Activated CD4-positive, alpha-beta T cell treated with anti-CD3 and anti-CD28 coated beads, Interleukin-2, amount 50 U/mL, for 24 hours (primary cell): ENCODE measurements at places on chromosomes 16 and 17.

GRCh38 chr16:89020068-89020924, 43.3 kb upstream of the CBFA2T3 start:
- no peak for DNase-seq

DNA sequence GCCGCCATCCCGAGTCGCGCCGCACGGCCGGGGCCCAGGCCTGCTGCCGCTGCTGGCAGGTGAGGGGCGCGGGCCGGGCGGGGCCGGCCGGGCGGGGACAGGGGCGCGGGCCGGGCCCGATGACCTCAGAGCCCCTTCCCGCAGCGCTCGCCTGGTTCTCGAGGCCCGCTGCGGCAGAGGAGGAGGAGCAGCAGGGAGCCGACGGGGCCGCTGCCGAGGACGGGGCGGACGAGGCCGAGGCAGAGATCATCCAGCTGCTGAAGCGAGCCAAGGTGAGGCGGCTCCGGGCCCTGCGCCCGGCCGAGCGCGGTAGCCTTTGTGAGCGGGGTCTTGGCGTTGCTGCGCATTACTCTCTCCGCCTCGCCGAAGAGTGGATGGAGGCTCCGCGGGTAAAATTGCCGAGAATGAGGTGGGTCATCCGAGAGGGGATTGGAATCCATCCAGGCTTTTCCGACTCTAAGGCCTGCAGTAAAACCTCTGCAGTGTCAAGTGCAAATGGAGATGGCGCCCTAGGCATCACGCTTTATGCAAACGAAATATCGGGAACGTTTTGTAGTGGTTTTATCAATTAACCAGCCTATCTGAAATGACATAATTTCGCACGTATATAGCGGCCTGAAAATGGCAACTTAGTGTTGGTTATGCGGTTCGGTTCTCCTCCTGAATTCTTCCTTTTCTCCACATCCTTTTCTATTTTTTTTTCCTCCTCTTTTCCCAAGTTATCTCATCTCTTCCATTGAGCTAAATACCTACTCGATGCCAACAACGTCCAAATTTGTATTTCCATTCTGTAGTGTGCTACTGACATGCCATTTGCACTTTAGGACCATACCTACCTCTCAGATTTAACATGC, 577 bp downstream of the TTC19 start:
- no peak for DNase-seq

DNA sequence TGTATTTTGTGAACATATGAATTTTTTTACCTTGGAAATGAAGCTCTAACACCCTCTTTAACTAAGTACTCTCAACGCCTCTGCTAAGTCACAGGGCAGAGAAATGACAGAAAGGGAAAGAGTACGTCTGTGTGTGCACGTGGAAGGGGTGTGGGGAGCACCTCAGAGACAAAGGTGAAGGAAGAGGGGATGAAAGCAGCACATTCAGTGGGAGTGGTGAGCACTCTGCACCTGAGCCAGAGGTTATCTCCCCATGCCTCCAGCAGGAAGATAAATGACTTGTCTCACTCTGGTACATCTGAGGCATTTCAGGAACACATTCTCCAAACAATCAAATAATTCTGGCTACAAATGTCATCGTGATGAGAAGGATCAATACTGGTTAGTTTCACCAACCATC, 15.0 kb downstream of the GNA13 start:
- no peak for DNase-seq

DNA sequence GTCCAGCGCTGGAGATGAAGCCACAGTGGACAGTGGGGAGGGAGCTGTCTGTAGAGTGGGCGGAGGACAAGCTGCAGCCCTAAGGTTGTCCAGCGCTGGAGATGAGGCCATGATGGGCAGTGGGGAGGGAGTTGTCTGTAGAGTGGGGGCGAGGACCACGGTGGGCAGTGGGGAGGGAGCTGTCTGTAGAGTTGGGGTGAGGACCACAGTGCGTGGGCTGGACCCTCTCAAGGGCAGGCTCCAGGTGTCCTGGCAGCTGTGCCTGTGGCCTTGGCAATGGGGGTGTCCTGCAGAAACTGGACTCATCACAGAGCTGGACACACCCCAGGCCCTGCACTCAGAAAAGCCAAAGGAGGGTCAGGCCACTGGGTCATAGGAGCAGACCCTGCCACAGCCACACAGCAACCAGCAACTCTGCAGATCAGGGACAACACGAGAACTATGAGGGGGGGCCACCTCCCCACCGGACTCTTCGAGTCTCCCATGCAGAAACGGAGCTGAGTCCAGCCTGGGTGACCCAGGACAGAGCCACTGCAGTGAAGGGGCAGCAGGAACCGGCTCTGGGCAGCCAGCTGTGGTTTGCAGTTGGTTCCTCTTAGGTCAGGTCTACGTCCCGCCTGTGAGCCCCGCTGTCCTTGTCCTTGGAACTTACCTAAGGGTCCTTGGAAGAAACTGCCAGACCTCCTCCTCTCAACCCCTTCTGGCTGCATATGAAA, 33.4 kb upstream of the CBFA2T3 start:
- no peak for DNase-seq

DNA sequence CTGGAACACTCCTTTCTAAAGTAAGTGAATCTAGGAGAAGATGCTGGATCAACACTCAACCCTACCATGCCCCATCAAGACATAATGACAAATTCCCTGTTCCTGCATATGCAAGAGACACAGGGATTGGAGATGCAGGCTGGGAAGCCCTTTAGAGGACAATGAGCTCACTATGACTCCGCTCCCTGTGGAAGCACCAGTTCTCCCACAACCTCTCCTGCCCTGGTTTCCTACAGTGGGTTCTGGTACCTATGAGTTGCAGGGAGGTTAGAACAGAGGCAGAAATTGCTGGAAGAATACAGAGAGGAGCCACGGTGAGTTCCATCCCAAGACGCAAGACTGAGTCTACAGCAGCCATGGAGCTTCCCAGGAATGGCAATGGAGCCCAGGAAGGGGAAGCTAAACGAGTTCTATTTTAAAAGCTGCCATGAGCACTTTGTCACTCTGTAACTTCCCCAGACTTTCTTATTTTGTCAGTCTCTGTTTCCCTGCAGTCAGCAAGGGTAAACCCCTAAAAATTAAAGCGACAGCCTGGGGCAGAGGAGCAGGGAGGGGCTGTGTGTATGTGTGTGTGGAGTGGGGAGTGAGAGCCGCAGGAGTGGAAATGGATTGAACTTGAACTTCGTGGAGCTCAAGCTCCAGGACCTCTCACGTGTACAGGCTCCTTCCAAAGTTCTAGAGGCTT, 42.3 kb upstream of the PIK3R6 start:
- DNase-seq: no peak

- no peak for DNase-seq
These were observed 25.2 kb downstream of the CNGB1 start for GRCh38 chr16:57945740-57946138.

DNA sequence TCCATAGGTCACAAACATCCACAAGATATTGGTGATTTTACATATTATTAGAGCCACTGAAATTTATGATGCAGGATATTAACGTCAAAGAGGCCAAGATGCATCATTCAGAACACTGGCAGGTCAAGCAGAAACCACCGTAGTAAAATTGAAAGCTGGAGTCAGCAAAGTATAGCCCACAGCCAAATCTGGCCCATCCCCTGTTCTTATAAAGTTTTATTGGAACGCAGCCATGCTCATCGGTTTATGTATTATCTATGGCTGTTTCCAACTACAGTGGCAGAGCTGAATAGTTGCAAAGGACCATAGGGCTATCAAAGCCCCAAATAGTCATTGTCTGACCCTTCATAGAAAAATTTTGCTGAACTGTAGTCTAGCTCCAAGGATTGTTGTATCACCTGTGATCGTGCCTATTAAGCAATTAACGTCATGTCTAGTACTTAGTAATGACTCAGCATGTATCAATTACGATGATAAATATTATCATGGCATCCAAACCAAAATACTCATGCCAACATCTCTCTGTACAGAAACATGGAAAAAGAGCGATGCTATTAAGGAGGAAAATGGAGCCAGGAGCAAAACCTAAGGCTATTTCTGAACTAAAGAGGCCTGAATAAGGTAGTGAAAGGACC, 165.6 kb downstream of the IRX3 start:
- DNase-seq: no peak

DNA sequence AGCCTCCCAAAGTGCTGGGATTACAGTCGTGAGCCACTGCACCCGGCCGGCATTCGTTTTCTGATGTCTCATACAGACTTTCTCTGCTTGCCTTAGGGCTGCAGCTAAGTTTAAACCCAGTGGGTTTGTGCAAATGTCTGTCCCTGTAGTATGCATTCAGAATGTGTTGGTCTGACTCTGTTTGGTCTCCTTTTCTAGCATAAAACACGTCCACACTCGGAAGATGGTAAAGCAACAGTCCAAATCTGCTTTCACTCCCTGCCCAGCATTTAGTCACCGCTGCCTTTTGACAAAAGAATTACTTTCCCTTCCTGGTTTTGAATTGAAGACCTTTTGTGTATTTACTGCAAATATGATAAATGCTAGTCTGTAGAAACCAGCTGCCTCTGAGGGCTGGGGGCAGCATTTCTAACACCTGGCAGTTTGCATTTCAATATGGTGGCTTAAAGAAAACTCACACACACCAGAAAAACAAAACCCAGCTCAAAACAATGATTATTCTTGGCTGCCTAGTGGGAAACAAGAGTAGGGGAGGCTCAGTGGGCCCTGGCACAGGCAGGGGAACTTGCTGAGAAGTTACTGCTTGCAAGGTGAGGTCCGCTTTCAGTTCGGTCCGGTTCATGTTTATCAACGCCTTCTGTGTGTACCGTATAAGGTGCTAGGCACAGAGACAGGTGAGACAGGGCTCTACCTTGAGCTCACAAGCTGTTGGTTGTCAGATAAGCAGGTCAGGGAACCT, 56.9 kb downstream of the MSI2 start:
- no peak for DNase-seq

DNA sequence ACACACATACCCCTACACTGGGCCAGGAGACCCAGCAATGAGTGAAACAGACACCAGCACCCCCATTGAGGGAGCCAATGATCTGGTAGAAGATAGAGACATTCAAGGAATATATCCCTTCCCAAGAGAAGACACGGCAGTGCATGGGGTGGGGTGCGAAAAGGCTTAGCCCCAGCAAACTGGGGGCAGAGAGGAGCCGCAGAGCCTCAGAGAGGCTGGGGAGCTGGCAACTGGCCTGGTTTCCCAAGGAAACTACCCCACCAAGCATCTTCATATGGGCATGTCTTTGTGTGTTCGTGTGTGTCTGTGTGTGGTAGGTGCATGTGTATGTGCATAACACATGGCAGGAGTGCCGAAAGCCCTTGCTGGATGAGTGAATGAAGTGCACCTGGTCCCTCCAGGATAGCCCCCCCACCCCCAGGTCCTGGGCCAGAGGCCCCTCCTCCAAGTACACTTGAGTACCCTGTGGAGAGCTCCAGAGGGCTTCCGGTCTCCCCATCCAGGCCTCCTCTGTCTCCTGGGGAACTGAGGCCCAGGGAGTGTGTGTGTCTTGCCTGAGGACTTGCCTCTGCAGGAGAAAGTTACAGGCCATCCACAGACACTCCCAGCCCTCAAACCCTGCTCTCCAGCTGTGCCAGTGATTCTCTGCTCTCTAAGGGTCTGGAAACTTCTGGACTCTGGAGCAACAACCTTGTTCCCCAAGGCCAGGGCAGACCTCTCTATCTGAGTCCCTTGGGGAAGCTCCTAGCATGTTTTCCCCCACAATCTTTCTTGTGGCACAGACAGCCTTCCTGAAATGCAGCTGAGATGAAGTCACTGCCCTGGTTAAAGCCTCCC, 15.9 kb downstream of the TBX2 start:
- DNase-seq: no peak

- DNase-seq: no peak
These were observed 158.6 kb downstream of the C16orf78 start for GRCh38 chr16:49531931-49532840.

DNA sequence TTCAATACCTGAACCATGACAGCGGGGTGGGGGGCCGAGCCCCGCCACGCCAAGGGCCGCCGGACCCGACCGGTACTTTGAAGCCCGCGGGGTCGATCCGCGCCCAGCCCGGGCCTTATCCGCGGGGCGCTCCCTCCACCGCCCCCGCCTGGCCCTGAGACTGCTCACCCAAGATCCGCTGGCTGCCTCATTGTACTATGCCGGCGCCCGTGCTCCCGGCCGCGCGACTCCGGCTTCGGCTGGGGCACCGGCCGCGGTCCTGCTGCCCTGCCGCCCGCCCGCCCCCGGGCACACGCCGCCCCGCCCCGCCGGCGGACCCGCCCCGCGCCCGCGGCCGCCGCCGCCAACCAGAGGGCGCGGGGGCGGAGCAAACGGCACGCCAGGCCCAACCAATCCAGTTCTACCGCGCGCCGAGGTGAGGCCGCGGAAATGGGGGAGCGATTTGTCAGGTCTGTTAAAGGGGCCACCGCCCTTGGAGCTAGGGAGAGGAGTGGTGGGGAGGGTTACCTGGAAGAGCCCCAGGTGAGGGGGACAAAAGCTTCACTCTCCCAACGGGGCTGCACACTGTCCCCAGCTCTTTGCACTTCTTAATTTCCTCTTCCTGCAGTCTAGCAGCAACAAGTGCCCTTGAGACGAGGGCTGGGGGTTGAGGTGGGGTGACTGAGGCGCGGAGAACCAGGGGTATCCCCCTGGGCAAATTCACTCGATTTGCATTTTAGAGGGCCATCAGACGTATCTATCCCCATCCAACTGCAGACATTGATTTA, at the start of gene TEX2:
TSS of gene TEX2 (minus strand) at position 261 of the 767 bp plus-strand sequence. CDS start 49,043 bp downstream, outside the sequence.
- DNase-seq: peak; percentile 82

GRCh38 chr17:57085448-57086068, 512 bp downstream of the AKAP1 start:
- DNase-seq: no peak

- no peak for DNase-seq
These were observed 1422.6 kb upstream of the CDH8 start for GRCh38 chr16:63458846-63459245.

DNA sequence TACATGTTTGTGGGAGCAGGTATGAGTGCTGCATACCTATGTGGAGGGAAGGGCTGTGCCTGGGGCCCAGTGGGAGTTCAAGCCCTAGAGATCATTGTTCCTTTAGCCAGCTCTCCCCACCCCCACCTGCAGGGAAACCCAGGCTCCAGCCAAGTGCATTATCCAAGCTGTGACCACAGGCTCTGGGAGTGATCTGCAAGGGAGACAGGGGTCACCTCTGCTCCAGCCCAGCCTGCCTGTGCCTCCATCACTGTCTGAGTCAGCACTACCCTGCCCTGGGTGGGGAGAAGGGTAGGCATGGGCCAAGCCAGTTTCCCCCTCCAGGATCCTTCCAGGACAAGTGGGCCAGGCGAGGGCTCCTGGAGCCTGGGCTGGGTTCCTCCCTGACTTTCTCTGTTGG, 32.1 kb upstream of the SBK1 start:
- DNase-seq: no peak

DNA sequence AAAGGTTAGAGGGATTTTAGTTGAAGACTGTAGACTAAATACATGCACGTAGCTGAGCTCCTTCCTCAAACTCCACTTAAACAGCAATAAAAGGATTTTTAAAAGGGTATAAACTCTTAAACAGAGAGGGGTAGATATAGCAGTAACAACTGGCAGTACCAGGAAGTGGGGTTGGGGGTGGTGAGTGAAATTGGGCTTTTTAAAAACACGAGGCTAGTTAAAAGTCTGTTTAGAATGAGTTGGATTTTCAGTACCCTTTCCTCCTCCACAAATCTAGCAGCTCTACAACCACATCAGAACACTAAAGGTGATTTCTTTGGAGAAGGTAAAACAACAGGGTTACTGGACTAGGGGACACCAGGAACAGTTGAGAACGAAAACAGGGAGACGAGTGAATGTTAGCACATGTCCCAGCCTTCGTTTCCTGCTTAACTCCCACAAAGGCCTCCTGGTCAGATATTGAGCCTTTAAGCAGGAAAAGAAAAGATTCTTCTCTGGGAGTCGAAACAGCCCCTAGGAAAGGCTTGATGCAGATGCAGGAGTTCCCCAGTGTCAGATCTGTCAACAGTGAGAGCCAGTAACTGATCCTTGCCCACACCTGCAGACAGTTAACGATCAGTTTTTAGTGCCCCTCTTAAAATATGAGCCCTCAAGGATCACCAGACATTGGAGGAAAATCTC, 13.8 kb downstream of the NETO2 start:
- no peak for DNase-seq
